Stimulated activated naive CD4-positive, alpha-beta T cell (primary cell): ENCODE measurements at places on chromosomes 16 and 17.
A peak's percentile ranks its signal among the peaks of the same experiment; 100 is the strongest.

DNA sequence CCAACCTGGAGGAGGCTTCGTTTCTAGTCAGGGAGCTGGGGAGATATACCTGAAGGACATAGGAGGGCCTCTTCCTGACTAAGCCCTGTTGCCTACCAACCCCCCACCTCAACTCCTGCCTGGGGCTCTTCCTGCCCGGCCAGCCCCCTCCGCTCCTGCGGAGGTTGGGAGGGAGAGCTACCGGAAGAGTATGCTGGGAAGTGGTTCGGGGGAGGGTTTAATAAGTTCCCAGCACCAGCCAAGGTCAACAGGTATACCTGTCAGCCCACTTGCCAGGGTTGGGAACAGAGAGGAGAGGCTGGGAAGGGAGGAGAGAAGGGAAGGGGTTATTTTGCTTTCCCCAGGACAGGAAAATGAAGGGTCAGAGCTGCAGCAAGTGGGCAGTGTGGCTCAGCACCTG, 4.7 kb downstream of the PPP1R1B start:
- no peak for DNase-seq

- DNase-seq, result no peak
Observed at GRCh38 chr17:58351182-58351581, 819 bp downstream of the SUPT4H1 start.

DNA sequence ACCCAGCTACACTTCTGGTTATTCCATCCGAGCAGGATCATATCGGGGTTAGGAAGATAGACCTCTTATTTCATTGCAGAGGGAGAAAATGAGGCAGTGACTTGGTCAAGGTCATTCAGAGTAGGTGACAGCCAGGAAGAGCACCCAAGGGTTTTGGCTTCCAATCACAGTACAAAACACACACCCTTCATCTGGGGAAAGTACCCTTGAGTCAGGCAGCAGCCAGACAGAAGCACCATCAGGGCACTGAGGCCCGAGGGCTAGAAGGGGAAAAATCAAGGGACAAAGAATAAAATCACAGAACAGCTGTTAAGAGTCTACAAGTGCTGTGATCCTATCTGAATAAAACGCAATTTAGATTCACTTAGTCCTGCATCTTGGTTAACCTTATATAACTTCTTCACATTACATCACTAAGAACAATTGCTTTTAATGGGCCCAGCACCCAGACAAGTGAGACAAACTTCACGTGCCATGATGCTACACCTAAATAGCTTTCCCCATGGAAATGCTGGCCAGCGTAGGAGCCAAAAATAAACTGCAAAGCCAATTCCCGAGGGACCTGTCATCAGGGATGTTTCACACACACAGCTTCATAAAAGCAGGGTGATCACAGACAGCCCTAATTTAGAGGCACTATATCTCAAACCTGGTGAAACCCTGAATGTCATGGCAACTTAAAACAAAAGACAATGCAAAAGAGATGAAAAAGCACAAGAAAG, 4.9 kb downstream of the UBE2O start:
- DNase-seq, result no peak

- DNase-seq, result no peak
Observed at GRCh38 chr16:1044460-1045309, 27.9 kb upstream of the SSTR5 start.

- no peak for DNase-seq
Observed at GRCh38 chr17:181245-182049, at the start of gene DOC2B. Gene DOC2B, minus strand, starts transcription at chr17:181650. Its CDS starts 171 bp downstream, at chr17:181479.

- no peak for DNase-seq
Observed at GRCh38 chr17:50559674-50560184, 786 bp upstream of the CACNA1G start.

DNA sequence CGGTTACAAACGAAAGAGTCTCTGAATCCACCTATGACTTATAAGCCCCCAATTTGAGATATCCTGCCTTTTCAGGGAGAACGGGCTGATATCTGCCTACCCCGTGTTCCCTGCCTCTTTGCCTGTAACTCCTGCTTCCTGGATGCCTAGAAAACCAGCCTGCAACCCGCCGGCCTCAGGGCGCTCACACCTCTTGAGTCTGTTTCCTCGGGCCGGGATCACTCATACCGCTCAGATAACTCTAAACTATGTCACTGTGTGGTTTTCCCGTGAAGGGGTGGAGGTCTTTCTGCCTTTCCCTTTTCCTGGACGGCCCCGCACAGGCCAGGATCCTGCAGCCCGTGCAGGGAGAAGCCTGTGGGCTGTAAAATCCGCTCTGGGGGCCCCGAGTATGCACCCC, 10.4 kb downstream of the RPUSD1 start:
- DNase-seq, result no peak

GRCh38 chr16:69338557-69339288, 641 bp downstream of the COG8 start:
- no peak for DNase-seq

GRCh38 chr17:17403065-17403464, 73.7 kb upstream of the MED9 start:
- no peak for DNase-seq

DNA sequence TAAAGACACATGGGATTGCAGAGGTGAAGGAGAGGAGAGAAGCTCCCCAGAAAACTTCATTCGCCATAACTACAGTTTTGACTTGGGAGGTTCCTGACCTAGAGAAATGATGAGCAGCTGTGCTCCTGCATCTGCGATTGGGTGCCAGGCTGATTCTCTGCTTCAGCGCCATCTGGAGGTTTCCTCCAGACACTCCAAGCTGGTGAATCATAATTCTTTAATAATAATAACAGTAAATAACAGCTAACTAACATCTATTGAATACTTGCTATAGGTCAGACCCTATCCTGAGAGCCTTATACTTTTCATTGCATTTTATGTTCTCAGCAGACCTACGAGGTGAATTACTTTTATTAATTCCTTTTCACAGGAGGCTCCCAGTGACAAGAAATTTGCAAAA, 575.8 kb downstream of the TOX3 start:
- DNase-seq, result no peak

DNA sequence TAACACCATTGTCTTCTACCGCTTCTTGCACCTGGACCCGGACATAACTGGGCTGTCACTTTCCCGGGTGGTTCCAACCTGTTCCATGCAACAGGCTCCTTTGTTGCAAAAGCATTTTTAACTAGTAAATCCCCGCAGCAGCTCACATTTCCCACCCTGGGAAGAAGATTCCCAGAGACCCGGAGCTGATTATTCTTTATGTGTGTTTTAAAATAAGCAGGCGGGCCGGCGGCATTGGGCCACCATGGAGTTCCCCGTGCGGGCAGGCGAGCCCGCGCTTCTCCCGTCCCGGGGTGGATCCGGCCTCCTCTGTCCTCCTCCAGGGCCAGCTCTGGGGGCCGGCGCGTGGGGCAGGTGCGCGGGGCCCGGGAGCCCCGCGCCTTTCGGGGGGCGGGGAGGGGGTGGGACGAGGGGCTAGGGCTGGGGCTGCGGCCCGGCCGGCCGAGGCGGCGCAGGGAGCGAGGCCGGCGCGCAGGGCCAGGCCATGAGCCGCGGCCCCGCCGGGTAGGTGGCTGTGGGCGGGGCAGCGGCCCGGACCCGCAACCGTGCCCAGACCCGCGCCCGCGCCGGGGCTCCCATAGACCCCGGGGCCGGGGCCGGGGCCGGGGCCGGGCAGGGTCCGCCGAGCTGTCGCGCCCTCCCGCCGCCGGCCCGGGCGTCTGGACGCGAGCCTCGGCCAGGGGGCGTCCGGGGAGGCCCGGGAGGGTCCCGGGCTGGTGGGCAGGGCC, 1.7 kb downstream of the CRAMP1 start:
- DNase-seq, result no peak

DNA sequence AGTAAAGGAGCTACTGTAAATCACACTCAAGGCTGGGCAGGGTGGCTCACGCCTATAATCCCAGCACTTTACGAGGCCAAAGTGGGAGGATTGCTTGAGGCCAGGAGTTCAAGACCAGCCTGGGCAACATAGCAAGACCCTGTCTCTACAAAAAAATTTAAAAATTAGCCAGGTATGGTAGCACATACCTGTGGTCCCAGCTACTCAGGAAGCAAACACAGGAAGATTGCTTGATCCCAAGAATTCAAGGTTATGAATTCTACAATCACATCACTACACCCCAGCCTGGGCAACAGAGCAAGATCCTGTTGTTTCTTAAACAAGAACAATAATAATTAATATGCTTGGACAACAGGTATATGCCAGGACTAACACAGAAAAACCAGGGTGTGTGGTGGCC, 13.2 kb downstream of the RHBDL3 start:
- DNase-seq, result no peak

GRCh38 chr16:87515475-87516330, 22.9 kb upstream of the ZCCHC14 start:
- no peak for DNase-seq

GRCh38 chr17:82845163-82845807, 5.5 kb upstream of the ZNF750 start:
- DNase-seq, result no peak

DNA sequence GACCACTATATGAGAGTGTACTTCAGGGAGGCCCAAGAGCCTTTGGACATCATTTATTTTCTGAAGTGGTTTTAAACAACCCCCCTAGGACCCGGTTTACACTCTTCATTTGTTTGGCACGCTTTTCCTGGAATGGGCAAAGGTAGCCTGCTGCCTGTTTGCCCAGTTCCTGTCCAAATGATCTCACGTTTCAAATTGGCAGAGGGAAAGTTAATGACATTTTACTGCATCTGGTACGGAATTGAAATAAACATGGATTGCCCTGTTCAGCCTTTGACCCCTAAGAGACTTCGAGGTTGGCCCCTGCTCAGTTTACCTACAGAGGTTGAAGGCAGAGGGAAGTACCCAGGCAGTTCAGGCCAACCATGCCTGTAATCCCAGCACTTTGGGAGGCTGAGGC, 5.8 kb upstream of the RPRML start:
- no peak for DNase-seq

GRCh38 chr16:80198311-80199299, 342.2 kb upstream of the DYNLRB2 start:
- no peak for DNase-seq

- no peak for DNase-seq
Observed at GRCh38 chr17:48800626-48801217, 16.3 kb downstream of the TTLL6 start.

GRCh38 chr17:72097144-72097543, 23.7 kb upstream of the SOX9 start:
- no peak for DNase-seq

- peak; percentile 90 for DNase-seq
Observed at GRCh38 chr17:19771971-19772630, 24.0 kb upstream of the ALDH3A1 start.

DNA sequence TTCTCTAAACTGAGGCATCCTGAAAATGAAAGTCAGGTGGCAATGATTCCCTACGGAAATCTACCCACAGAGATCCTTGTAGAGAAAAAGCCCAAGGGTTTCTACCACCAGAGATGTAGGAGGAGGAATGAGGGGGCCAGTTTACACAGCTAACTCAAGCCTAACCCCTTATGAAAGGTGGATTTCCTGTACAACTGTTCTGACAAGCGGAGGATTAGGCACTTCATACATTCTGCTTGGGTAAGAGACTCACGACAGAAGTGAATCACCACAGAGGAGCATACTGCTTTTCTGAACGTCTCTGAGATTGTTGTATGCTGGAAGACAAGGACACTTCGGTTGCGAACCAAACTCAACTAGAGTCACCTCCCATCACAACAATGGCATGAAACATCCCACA, 72.7 kb downstream of the SMG6 start:
- DNase-seq, result no peak
